ENCODE measurements at places on chromosomes 3 and 15. TPM values are rescaled to one million over a fixed set of nuclear protein-coding genes. Genes with fewer than 3 reads are reported as not detected.

The PCLAF gene
- 9.1 TPM for polyA plus RNA-seq

The NDN gene
- polyA plus RNA-seq, result 1.7 TPM

The PLSCR5 gene
- polyA plus RNA-seq, result not detected

The ANKDD1A gene
- polyA plus RNA-seq, result 0.37 TPM

The TM4SF1 gene
- not detected for polyA plus RNA-seq

The DPPA2 gene
- polyA plus RNA-seq, result not detected

The UROC1 gene
- not detected for polyA plus RNA-seq

The GALNT15 gene
- not detected for polyA plus RNA-seq

The HES1 gene
- polyA plus RNA-seq, result not detected

The DNASE1L3 gene
- polyA plus RNA-seq, result not detected

The IGF1R gene
- polyA plus RNA-seq, result 2.0 TPM

The LYZL4 gene
- not detected for polyA plus RNA-seq

The LRRC3B gene
- not detected for polyA plus RNA-seq

The CLDN18 gene
- not detected for polyA plus RNA-seq

The FSTL1 gene
- not detected for polyA plus RNA-seq

- DNase-seq, result no peak
These were observed 836.2 kb downstream of the AGBL1 start for GRCh38 chr15:86915811-86916331.

DNA sequence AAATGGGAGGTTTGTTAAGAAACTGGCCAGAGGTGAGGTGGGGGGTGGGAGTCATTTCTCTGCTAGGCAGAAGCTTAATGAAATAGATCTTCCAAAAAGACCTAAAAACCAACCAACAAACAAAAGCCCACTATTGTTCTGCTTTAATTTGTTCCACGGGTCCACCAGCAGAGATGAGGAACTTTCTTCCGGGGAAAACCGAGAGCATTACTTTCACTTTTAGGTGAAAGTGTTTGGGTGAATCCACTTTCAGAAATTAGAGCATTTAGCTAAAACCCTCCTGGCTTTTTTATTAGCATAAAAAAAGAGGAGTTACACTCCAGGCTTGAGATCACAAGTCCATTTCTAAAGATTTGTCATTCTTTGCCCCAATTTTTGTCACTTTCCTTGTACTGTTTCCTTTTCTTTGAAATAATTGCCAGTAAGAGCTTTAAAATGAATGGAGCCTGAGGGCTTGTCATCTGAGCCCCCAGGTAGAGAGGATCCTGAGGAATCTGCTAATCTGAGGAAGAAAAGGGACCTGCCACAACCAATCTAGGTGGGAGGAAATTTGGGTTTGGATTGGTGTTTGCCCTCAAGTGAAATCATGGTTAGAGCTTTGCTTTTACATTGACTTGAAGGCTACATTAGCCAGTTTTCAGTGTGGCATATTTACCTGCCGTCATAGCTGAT is 667.6 kb downstream of the NAALADL2 start:
- DNase-seq, result no peak

- no peak for DNase-seq
These were observed 54.6 kb downstream of the EMC4 start for GRCh38 chr15:34279368-34279767.

DNA sequence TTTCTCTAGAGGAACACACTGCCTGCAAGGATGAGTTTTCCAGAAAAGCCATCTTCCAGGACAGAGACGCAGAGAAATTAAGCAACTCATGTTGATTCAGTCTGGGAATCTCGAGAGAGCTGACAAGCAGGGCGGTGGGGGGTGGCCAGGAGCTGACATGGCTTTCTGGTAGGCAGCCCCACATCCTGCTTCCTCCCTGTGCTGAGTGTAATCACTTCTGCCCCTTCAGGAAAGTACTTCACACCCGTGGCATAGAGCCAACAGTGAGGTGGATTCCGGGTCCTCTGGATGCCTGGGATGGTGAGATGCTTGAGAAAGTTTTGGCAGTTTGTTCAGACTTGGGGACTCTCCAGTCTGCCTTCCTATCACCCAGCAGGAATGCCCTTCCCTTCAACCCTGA is 221.1 kb downstream of the SLCO3A1 start:
- DNase-seq, result no peak

DNA sequence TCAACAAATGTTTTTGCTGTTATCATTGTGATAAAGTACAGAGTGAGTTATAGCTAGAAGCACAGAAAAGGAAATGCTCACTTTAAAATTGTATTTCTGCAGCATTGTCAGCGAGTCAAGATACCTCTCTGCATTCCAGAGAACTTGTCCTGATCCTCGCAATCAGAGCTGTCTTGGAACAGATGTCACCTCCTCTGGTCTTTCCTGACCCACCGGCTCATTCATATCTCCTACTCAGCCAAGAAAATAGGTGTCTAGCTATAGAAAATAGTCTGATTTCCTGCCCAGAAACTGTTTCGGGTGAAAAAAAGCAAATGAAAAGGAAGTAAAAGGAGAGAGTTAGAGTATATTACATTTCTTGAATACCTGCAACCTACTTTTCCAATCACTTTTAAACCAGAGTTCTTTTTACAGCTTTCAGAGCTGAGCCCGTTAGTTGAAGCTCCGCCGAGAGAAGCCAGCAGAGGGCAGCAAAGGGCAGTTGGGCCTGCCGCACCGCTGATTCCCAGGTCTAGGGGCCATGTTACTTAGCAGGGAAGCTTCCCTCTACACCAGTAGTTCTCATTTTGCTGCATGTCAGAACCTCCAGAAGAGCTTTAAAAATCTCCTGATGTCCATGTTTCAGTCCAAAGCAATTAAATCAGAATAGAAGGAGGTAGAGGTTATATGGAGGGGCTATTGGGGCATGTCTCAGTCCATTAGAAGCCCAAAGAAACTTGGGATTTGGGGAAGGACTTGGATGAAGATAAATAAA is 185.7 kb upstream of the THRB start:
- DNase-seq, result peak; percentile 22

DNA sequence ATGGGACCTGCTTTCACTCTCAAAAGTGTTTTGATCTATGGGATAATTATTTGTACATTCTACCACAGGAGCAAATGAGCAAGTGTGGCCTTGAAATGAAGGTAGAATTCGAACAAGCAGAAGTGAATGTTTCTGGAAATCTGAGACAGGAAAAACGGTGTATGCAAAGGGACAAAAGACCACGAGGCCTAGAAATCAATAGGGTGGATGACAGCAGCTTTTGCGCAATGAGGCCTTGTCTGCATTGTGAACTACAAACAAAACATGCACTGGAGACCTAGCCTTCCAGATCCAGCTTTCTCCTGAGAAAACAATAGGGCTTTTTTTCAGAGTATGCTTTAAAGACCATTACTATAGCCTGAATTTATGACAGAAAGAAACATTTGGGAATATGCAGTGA is 1137.0 kb downstream of the ROBO2 start:
- no peak for DNase-seq

- no peak for DNase-seq
These were observed 141.8 kb downstream of the OPA1 start for GRCh38 chr3:193734737-193735366.

DNA sequence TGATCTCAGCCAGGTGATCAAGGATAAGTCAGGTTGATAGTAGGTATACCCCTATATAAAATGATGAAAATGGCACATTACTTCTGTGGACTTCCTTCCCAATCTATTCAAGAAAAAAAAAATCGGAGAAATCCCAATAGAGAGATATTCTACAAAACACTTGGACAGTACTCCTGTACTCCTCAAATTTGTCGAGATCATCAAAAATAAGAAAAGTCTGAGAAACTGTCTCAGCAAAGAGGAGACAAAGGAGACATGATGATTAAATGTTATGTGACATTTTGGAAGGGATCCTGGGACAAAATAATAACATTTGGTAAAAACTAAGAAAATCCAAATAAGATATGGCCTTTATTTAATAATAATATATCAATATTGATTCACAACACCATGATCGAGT is 94.6 kb downstream of the DCLK3 start:
- no peak for DNase-seq

GRCh38 chr15:49238342-49238741 is 68.3 kb downstream of the GALK2 start:
- no peak for DNase-seq

DNA sequence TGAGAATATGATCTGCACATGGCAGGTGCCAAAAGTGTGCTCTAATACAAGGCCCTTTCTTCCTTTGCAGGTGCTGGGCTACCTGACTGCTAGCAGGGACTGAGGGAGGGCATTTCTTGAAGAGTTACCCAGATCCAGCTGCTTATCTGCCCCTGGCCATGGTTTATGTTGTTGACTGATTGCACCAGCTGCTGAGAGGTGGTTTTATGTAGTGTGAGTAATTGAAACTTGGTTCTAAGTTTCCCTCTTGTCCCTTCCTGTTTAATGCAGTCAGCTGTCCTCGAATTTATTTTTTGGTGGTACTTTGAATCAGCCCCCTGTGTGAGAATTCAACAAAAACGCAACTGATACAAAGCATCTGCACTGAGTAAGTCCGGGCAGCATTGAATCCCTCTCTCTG is 288.3 kb upstream of the C2CD4B start:
- no peak for DNase-seq

- DNase-seq, result no peak
These were observed 627.6 kb upstream of the TBL1XR1 start for GRCh38 chr3:177824841-177825240.

GRCh38 chr3:189001559-189001958 is 170.2 kb upstream of the TPRG1 start:
- no peak for DNase-seq

DNA sequence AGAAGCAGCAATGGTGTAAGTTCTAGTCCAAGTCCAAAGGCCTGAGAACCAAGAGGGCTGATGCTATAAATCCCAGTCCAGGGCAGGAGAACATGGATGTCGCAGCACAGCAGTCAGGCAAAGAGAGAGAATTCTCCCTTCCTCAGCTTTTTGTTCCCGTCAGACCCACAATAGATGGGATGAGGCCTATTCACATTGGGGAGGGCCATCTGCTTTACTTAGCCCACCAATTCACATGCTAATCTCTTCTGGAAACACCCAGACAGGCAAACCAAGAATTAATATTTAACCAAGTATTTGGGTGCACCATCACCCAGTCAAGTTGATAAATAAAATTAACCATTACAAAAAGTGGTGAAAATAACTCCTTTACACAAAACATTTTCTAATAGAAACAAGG is 511.7 kb upstream of the UBE2E2 start:
- no peak for DNase-seq

DNA sequence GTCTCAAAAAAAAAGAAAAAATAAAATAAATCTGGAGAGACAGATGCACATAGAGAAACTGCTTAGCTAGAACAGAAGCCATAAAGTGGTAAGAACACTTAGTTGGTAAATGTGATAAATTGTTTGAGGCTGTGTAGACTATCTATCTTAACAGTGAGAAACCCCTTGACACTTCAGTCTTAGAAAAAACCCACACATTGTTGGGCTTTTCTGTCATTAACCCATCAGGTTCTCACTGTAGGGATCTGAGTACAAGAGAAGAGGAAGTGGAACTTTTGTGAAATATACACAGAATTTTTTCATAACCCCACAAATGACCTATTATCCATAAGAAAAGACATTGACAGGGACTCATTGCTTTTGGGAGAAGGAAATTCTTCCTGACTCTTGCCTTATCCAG is 24.4 kb downstream of the TP63 start:
- no peak for DNase-seq

DNA sequence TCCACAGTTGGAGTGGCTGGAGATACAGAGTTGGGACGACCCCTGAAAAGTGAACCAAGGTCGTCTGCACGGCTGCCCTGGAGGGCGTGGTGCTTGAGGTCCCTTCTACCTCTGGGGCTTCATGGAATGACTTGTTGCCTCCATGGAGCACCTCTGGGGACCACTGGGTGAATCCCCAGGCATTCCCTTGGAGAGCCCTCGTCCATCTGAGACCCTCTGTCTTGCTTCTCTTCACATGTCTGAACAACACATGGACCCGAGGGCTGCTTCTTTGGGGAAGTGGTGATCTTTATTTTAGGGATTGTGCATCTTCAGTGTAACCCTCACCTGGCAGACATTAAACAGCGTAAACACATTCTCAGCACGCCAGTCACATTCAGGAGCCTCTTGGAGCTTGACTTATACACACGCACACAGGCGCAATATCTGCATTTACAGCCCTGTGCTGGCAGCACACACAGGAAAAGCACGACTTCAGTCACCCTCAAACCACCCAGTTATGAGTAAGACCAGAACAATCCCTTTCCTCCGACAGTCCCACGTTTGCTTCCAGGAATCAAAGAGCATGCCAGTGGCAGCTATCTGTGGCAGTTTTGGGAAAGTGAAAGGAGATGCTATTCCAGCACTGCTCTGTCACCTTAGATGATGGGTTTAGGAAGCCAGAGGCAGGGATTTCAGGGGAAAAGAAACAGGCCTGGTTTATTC is 12.6 kb downstream of the FAM107A start:
- DNase-seq, result no peak

- peak; percentile 76 for DNase-seq
These were observed 26.3 kb downstream of the NR2F2 start for GRCh38 chr15:96356494-96357455.

- DNase-seq, result peak; percentile 34
These were observed 67.8 kb upstream of the ICE2 start for GRCh38 chr15:60546744-60547143.

GRCh38 chr15:39720621-39721611 is 61.7 kb downstream of the FSIP1 start:
- no peak for DNase-seq

DNA sequence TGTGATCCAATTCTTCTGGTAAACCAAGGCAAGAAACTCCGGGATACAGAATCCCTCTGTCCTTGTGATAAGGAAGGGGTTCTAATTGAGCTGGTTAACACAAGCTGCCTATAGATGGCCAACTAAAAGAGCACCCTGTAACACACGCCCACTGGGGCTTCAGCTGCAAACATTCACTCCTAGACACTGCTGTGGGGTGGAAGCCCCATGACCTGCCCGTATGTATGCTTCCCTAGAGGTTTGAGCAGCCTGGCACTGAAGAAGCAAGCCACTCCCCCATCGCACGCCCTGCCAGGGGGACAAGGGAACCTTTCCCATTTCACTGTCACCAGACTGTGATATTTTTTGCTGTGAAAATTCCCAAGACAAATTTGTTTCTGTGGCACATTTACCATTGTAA is 516.9 kb upstream of the GOLIM4 start:
- DNase-seq, result no peak

- no peak for DNase-seq
These were observed 82.1 kb downstream of the LRRC28 start for GRCh38 chr15:99333413-99333812.

GRCh38 chr15:47258521-47258920 is 458.8 kb upstream of the SEMA6D start:
- no peak for DNase-seq

Measured in CD4-positive, CD25-positive, alpha-beta regulatory T cell (primary cell).